Transverse colon (tissue), 4 donors: ENCODE measurements at places on chromosomes 13 and 19. TPM values are rescaled to one million over a fixed set of nuclear protein-coding genes. Genes with fewer than 3 reads are reported as not detected.

PTH2 gene
- not detected for total RNA-seq

NRTN gene
- 1.5 TPM for total RNA-seq

RFPL4A gene
- total RNA-seq, result not detected

- DNase-seq, result no peak
Observed at GRCh38 chr13:99332456-99332855, 25.3 kb upstream of the GPR183 start.

DNA sequence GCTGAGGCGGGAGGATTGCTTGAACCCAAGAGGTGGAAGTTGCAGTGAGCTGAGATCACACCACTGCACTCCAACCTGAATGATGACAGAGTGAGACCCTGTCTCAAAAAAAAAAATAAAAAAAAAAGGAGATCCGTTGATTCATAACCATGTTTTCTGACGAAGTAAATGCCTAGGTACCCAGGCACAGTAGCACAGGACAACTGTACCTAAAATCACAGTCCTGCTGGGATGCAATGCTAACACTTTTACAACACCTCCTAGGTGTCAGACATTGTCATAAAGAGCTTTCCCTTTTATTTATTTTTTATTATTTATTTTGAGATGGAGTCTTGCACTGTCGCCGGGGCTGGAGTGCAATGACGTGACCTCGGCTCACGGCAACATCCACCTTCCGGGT is 2.5 kb upstream of the TTC9B start:
- DNase-seq, result no peak

EXOSC5 gene
- total RNA-seq, result 4.0 TPM

AXL gene
- total RNA-seq, result 28.9 TPM

CATSPERD gene
- not detected for total RNA-seq

- no peak for DNase-seq
Observed at GRCh38 chr13:109764470-109765291, 21.7 kb downstream of the IRS2 start.

GRCh38 chr13:51317262-51317661 is 22.2 kb upstream of the SERPINE3 start:
- no peak for DNase-seq

DNA sequence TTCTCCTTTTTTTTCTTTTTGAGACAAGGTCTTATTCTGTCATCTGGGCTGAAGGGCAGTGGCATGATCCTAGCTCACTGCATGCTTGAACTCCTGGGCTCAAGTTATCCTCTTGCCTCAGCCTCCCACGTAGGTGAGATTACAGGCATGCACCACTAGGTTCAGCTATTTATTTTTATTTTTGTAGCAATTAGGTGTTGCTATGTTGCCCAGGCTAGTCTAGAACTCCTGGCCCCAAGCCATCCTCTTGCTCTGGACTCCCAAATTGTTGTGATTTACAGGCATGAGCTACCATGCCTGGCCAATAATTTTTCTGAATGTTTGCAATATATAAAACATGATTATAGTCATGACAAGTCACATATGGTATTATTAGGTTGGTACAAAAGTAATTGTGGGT is 161.1 kb upstream of the ATXN8OS start:
- no peak for DNase-seq

MEF2B gene
- total RNA-seq, result 0.95 TPM

- peak; percentile 19 for DNase-seq
Observed at GRCh38 chr13:51729866-51730553, 74.0 kb downstream of the DHRS12 start.

DNA sequence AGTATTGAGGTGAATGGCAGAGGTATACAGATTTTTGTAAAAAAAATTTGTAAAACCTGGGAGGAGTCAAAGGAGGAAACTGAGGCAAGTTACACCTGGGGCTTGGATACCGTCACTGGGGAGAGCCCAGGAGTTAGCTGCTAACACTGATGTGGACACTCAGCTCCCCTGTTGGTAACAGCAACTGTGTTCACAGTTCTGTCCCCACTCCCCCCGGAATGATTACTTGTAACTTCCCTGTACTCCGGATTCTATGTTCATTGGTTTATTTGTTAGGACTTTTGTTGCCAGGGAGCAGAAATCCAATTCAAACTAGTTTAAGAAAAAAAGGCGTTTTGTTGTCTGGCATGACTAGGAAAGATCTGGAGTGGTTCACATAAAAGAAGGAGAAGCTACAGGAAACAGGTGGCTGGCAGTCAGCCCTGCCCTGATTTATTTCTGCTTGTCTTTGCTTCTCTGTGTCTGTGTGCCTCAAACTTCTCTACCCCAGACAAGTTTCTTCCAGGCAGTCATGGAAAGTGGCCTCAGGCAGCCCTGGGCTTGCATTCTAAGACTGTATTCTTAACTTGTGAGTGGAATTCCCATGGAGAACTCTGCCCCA is 2.3 kb upstream of the GPR12 start:
- DNase-seq, result no peak

DNA sequence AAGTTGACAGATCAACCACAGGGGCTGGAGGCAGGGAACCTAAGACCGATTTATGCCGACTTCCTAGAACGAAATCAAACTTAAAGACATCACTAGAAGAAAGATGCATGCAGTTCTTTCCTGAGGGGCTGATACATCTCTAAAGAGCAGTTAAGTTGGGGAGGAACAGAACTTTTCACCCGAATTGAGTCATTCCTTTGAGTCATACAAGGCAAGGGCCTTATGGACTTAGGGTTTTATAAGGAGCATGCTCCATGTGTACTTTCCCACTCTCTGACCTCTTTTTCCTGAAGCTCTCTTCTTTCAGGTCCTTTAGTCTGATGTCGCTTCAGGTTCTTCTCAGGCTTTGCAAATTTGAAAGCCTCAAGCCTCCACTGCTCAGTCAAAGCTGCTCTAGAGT is 7.9 kb upstream of the FBXL3 start:
- DNase-seq, result no peak

DNA sequence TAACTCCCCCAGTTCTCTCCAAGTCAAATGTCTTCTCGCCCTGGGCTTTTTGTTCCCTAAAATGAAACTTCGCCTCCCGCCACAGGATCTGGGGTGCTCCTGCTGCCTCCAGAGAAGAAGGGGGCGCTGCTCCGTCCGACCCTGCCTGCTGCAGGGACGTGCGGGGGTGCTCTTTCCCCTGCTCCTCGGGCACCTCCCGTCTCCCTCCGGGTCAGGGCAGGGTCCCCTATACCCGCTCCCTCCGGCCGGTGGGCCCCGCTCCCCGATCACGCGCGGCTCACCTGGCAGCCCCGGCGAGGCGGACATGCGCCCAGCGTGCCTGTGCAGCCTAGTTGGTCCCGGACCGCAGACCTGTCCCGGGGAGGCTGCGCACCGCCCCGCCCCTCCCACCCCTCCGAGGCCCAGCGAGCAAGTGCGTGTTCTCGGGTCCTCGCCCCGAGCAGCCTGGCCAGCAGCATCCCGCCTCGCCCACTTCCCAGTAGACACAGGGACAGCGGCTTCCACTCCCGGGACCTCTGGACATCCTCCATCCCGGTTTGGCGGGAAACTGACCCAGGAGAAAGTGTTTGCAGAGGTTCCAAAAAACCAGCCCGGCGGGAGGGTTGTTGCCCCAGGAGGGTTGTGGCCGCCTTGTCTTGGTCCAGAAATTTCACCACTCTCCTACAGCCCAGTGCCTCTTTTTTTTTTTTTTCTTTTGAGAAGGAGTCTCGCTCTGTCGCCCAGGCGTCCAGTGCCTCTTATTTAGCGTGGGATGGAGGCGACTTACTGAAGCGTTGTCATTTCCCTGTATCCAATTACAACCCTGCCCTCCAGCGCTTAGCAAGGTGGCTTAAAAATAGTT is at the start of gene OXGR1:
Gene OXGR1 (minus strand): TSS at position 460 of the 841 bp plus-strand sequence. CDS start 6,717 bp downstream, outside the sequence.
- DNase-seq, result peak; percentile 14

- DNase-seq, result no peak
Observed at GRCh38 chr13:75587679-75588078, 38.1 kb downstream of the UCHL3 start.

FBXO27 gene
- 0.14 TPM for total RNA-seq

- peak; percentile 58 for DNase-seq
Observed at GRCh38 chr19:17997969-17998826, 9.8 kb upstream of the ARRDC2 start.

GRCh38 chr13:94673851-94674250 is 38.5 kb downstream of the SOX21 start:
- DNase-seq, result no peak

- no peak for DNase-seq
Observed at GRCh38 chr13:41307884-41308640, 3.0 kb upstream of the NAA16 start.

- DNase-seq, result no peak
Observed at GRCh38 chr13:98454389-98454881, 122.5 kb downstream of the STK24 start.

SYNGR4 gene
- not detected for total RNA-seq

ADGRE1 gene
- total RNA-seq, result not detected

GRCh38 chr13:46609052-46609451 is 56.1 kb downstream of the LRCH1 start:
- no peak for DNase-seq

PNMA8C gene
- not detected for total RNA-seq

- DNase-seq, result no peak
Observed at GRCh38 chr19:4844348-4845179, 13.1 kb upstream of the TICAM1 start.

- no peak for DNase-seq
Observed at GRCh38 chr13:112248862-112249592, 127.1 kb upstream of the SPACA7 start.

DENND1C gene
- 6.0 TPM for total RNA-seq

GRCh38 chr13:93771782-93772181 is 545.2 kb downstream of the GPC6 start:
- no peak for DNase-seq

ZNF154 gene
- total RNA-seq, result 2.0 TPM

DNA sequence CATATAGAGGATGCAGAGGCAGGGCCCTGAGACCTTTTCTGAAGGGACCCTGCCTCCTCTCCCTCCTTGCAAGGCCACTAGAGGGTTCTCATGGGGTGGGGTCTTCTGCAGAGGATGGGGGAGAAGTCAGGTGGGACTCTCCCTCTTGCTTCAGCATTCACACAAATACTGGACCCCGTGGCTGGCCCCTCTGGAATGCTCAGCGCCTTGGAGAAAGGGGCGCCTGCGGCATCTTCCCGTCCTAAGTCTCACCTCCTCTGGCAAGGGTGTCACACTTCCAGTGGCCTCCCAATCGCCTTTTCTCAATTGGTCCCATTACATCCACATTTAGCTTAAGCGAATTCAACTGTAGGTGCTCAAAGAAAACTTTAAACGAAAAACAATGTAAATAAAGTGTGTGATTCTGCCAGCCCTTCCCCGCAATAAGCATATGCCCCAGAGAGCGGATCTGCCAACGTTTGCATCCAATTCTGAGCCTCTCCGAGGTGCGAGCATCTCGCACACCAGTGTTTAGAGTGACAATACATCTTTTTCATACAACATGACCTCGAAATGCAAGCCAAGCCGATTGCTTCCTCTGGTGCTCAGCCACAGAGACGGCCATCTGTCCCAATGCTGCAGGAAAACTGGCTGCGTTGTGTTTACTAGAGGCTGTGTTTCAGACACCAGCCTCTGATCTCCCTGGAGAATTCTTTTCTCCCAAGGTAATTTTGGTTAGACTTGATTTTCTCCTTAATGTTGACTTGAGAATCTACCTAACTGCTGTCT is 69.1 kb upstream of the WASF3 start:
- DNase-seq, result no peak

GRCh38 chr13:109817591-109818535 is 31.5 kb upstream of the IRS2 start:
- no peak for DNase-seq

GRCh38 chr13:108728370-108728769 is 99.0 kb downstream of the MYO16 start:
- DNase-seq, result no peak

GRCh38 chr13:53747825-53748224 is 719.2 kb downstream of the OLFM4 start:
- no peak for DNase-seq

ASF1B gene
- total RNA-seq, result not detected

GPR18 gene
- total RNA-seq, result not detected

- DNase-seq, result no peak
Observed at GRCh38 chr19:18903156-18904037, 7.4 kb upstream of the CERS1 start.
